ENCODE measurements at places on chromosomes 12 and 14.

- DNase-seq, result no peak
Measured at GRCh38 chr12:58007875-58008274, 66.5 kb downstream of the ATP23 start.

GRCh38 chr14:52553671-52554575 is 1.3 kb downstream of the GPR137C start:
- peak; percentile 59 for DNase-seq

DNA sequence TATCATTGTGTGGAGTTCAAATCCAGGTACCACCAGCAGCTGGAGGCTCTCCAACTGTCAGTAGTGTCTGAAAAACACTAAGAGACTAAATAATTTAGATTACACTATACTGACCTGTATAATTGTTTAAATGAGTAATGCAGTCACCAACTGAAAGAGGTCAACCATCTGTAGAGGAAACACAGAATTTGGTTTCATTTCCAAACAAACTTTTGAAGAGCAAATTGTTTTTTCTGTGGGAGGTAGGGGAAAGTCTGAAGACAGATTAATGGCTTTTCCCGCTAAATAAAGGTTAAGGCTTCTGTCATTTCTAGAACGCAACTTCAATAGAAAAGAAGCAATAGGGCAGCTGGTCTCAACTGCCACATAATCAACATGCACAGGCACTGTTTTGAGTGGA is 462.6 kb downstream of the PRKD1 start:
- no peak for DNase-seq

- DNase-seq, result no peak
Measured at GRCh38 chr14:21038441-21039422, 3.4 kb upstream of the RNASE7 start.

GRCh38 chr14:24297190-24297964 is 2.2 kb downstream of the DHRS1 start:
- DNase-seq, result no peak

DNA sequence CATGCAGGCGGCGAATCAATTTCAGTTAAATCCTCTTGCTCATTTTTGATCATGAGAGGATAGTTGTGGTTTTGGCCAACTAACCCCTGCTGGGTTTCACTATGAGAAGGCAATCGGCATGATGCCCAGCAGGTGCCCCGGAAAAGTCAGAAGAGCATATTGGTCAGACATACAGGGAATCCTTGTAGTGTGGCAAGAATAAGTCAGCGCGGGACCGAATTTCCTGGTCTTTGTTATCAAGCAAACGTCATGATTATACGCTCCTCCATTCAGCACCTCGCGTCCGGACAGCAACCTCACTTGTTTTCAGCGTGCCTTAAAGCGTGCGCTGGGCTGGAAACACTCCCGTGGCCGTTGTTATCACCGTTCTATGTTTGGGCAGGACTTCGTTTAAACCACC is 1.8 kb downstream of the TBC1D30 start:
- peak; percentile 28 for DNase-seq

- no peak for DNase-seq
Measured at GRCh38 chr12:114254998-114255397, 150.9 kb downstream of the TBX5 start.

- DNase-seq, result no peak
Measured at GRCh38 chr14:85617791-85618190, 87.8 kb downstream of the FLRT2 start.

GRCh38 chr12:18135509-18135908 is 45.5 kb upstream of the RERGL start:
- no peak for DNase-seq

GRCh38 chr12:71768900-71769299 is 14.2 kb downstream of the RAB21 start:
- no peak for DNase-seq

DNA sequence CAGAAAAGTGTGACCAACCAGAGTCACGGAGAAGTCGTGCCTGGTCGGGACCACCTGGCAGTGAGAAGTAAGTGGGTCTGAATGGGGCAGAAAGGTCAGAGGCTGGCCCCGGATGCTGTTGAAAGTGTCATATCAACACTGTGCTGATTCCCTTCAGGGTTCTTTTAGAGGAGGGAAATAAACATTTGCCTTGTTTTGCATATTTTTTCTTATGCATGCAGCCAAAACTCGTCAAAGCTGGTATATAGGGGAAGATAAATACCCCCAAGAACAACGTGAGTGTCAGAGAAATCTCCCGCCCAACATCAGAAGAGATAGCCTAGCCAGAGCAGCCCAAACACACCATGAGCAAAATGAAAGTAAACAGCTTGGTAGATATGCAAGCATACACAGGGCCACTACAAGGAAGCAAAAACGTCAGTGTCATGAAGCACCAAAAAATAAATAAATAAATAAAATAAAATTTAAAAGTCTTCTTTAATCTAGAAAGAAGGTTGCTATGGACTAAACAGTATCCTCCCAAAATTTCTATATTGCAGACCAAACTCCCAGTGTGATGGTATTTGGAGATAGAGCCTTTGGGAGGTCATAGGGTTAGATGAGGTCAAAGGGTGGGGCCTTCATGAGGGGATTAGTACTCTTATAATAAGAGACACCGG is 22.1 kb downstream of the EIF5 start:
- DNase-seq, result no peak

DNA sequence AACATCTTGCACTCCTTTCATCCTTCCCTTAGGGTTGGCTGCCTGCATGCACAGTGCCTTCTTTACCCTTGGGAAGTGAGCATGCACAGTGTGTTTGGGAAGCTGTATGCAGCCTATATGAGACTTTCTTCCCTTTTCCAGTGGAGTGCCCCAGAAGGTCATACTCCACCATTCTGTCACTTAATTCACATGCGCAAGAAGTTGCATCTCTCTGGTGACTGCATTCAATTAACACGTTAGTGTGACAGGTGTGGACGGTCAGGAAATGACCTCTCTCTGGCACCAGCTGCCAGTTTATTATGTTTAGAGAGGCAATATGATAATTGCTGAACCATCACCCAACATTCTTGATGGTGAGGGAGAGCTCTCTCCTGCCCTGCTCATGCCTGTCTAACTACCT is 770.0 kb downstream of the FLRT2 start:
- no peak for DNase-seq

DNA sequence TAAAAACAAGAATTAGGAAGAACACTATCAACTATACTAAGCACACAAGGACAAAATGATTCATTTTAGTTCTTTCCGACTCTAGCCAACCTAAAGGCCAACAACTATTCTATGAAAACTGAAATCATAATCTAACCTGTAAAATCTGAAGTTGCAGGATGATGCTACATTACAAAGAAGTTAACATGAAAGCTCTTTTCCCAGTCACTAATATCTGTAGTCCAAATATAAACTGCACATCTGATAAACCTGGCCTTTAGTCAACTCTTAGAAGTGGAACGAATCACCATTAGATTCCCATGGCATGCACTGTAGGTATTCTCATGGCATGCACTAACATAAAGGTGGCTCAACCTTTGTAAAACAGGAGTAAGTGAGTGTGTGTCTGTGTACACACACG is 41.7 kb downstream of the BLTP3B start:
- DNase-seq, result no peak

DNA sequence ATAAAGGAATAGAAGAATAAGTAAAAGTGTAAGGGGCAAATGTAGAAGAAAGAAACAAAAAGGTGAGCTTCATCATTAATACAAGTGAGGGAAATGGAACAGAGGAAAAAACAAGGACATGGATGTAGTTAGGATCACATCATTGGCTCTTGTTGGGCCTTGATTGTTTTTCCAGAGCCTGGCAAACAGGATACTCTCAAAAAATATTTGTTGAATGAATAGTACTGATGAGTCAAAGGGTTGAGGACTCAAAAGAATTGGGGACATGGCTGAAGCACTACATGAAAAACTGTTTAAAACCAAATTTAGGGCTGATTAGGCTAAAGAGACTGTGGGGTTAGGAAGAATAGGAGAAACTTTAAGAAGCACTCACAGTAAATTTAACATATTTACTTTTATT is 11.4 kb upstream of the SRP54 start:
- no peak for DNase-seq

DNA sequence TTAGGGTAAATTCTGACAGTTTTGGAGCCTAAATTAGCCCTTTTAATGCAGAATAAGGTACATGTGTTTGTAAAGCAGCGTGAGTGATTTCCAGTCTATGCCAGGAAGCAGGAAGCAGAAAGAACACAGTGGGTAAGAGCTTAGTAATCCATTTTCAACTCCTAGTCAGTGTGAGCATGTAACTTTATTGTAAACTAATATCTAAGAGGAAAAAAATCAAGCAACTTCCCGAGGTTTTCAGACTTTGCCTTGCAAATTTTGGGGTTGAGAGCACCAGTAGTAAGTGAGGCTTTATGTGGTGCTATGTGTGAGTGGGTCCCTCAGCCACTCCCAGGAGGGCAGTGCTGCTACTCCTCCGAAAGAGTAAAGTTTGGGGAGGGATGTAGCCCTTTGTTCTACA is 2.9 kb downstream of the CIPC start:
- DNase-seq, result no peak

- no peak for DNase-seq
Measured at GRCh38 chr12:10283027-10283426, 24.6 kb upstream of the KLRD1 start.

GRCh38 chr14:104871656-104872468 is 6.8 kb downstream of the CEP170B start:
- DNase-seq, result no peak

DNA sequence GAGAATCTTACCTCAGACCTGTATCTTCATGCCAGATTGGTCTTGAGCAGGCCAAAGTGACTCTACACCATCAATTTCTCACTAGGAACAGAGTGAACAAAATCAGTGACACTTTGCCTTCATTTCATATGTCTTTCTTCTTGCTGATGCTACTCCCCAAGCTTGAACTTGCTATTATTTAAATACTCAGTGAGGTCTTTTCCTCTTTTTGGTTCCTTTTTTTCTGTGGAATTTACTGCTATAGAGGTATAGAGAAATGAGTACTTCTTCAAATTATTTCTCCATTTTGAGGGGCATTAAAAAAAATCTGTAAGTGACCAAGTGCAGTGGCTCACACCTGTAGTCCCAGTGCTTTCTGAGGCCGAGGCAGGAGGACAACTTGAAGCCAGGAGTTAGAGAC is at the start of gene GPR33:
GPR33 (minus strand) TSS at position 154 of the 400 bp plus-strand sequence. CDS start 4,074 bp downstream, outside the sequence.
- DNase-seq, result no peak

- no peak for DNase-seq
Measured at GRCh38 chr14:61217516-61217915, 63.6 kb downstream of the TMEM30B start.

- DNase-seq, result no peak
Measured at GRCh38 chr12:46556105-46556559, 183.6 kb upstream of the SLC38A2 start.

DNA sequence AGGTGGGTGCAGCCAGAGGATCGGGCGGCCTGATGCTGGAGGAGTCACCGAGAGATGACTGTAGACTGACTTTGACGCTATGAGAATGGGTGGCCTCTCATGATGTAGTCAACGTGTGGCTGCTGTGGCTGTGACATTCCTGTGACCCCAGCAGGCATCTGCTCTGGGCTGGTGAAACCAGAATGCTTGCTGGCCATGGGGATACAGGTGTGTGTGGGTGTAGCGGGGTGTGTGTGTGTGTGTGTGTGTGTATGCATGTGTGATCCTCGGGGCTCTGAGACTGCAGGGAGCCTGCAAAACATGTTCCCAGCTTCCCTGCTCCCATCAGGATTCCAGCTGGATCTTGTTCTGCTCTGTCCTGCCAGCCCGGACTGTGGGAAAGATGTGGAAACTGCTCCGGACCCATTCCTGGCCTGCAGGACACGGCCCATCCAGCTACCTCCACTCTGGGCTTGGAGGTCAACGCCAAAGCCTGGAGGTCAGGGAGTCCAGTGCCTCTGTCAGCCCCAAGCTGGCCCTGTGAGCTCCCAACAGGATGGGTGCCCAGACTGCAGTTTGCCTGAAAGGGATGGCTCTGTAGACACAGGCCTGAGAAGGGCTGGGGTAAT is 18.8 kb upstream of the HHIPL1 start:
- DNase-seq, result no peak

DNA sequence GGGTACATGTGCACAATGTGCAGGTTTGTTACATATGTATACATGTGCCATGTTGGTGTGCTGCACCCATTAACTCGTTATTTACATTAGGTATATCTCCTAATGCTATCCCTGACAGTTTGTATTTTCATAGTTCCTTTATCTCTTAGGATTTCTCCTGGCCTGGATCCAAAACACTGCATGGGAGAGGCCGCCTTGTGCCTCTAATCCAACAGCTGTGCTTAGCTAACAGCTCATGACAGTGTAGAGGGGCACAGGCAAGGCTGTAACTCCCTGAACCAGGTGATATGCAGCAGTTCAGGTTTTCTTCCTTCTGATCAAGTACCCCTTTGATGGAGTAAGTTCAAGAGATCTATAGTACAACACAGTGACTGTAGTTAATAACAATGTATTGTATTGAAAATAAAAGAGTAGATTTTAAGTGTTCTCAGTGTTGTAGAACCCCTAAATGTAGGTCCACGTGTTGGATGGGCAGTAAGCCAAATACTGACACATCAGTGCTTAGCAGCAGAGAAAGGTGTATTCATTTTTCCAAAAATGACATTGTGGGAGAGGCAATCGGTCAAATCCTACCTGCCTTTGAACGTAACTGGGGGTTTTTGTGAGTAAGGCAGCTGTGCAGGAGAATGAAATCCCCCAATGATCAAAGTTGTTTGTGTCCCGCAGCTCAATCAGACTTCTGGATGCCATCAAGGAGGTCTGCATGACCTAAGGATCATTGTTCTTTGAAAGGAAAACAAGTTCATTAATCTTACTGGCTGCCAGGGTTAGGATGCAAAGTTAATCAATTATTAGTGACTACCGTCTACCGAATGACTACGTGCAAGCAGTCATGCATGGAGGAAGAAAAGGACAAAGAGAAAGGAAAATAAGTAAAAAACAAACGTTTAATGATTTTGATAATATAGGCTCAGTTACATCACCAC is 89.3 kb upstream of the FGD4 start:
- no peak for DNase-seq

DNA sequence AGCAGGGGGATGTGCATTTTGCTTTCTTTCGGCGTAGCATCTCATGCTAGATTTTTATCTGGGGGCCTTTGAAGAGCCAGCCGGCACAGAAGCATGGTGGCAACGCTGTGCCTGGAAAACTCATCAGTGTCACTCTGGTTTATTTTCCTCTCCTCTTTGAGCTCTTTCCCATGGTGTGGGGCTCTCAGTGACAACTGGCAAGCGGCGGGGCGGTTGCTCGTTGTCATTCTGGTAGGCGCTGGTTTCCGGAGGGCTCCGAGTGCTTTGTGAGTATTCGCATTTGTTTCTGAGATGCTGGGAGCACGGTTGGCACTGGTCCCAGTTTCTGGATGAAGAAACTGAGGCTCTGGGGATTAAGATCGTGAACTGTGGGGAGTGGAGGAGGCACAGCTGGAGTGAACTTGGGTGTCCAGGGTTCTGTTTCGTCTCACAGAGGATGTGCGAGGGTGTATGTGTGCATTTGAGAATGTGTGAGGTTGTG is 23.3 kb downstream of the TPCN1 start:
- no peak for DNase-seq
